ENCODE measurements at places on chromosomes 6 and 20.
A peak's percentile ranks its signal among the peaks of the same experiment; 100 is the strongest.

GRCh38 chr6:15555101-15556038 lies 107.5 kb downstream of the DTNBP1 start:
- DNase-seq = no peak

DNA sequence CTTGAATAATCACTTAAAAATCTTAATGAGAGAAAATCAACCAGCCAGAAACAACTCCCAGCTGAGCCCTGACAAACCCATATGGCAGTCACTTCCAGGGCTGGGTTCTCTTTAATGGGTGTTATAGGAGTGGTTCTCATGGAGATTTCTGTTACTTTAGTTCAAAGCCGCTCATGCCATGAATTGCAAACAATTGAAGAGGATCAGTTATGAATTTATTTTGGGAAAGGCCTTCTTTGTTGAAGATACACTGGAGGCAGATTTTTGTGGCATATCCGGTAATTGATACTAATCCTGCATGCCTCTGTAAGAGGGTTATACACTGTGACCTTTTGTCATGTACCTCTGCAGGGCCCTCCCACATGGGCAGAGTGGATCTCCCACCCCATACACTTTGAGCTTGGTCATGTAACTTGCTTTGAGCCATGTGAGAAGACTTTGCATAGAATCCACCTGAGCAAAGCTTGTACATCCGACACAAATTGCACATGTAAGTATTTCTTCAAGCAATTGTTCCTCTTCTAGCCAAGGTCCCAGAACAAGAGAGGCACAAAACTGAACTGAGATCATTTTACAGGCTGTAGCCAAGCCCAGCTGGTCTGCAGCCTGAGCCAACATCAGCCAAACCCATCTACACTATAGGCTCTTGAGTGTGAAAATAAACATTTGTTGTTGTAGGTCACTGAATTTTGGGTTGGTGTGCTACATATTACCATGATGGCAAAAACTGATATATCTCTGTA lies 492.3 kb downstream of the PREX1 start:
- peak; percentile 31 for DNase-seq

DNA sequence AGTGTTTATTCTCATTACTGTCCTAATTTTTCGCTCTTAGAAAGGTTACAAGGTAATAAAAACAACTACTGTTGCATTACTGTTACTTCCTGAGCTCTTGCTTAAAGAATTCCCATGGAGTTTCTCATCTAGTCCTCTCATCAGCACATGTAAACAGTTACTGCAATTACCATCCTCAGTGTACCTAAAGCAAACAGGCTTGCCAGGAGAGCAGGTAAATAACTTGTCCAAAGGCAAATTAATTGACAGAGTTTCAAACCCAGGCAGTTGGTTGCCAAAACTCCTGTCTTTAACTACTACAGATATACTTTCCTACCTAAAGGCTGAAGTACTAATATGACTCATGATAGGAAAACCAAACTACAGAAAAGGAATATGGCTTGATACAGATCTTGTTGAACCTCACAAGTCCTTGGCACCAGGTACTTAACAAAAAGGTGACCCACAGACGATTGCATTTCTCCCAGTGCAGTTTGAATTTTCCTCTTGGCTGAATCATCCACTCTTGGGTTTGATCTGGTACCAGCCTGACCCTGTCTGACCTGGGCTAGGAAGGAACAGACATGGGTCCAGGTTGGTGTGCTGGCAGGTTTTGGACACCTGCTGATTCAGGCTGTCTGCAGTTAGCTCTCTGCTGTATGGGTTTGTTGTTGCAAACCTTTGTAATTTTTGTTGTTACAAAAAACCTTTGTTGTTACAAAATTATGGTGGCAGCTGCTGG lies 153.0 kb downstream of the CFAP61 start:
- no peak for DNase-seq

- no peak for DNase-seq
Measured at GRCh38 chr6:169707772-169708171, 5.8 kb downstream of the C6orf120 start.

- no peak for DNase-seq
Measured at GRCh38 chr6:106256201-106256968, 69.2 kb downstream of the ATG5 start.

DNA sequence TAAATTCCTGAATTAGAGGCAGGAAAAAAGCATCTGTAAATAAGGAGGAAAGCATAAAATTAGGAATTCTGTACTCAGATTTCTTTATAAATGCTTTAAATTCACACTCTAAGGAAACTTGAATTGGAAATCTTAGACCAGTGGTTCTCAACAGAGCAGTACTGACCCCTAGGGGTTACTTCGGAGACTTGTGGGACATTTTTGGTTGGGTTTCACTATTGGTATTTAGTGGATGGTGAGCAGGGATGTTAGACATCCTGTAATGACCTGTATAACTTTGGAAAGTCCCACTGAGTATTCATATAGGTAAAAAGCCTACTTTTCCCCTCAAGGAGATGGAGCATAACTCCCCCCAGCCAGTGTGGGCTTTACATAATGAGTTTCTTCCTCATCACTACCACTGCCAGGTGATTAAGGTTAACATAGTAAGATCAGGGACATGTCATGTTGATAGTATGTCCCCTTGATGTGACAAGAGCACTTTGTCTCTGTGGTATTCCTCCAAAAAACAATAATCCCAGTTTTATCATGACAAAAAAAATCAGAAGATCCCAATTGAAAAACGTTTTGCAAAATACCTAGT lies 31.0 kb downstream of the GLO1 start:
- no peak for DNase-seq

- DNase-seq = no peak
Measured at GRCh38 chr6:130269969-130270635, 47.4 kb upstream of the SAMD3 start.

- no peak for DNase-seq
Measured at GRCh38 chr6:167735951-167736288, 90.8 kb upstream of the AFDN start.

GRCh38 chr6:41568585-41569384 lies 22.6 kb downstream of the FOXP4 start:
- DNase-seq = no peak

DNA sequence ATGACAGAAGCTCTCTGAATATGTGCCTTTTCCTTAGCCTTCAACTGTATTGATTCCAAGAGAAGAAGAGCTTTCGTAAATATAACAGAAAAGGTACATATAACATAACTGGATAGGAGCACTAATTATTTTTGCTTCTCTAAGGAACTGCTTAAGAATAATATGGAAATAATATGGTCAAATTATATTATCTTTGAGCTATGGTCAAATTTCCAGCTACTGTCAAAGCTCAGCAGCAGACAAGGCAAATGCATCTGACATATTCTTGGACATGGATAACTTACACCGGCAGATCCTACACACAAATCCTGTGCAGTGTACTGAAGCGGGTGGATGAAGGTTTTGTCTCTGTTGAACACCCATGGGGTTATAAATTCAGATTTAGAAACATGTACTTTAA lies 150.6 kb downstream of the HIVEP2 start:
- no peak for DNase-seq

GRCh38 chr20:47355489-47356219 lies 845 bp downstream of the ZMYND8 start:
- peak; percentile 39 for DNase-seq

DNA sequence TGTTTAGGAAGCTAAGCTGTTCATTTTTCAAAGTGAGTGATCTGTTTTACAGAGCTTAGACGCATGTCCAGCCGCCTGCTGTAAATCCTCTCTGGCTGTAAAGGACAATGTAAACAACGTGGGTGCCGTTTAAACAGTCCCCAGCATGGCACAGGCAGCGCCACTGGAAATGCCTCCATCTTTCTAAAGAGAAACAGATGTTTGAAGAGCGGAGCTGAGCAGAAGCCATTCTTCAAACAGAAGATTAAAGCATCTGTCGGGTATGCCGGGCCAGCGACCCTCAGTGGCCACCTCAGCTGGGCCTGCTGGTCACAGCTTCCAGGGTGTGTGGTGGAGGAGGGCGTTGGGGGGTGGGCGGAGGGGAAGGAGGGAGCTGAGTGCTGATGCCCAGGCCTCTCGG lies 138.6 kb downstream of the ERMARD start:
- no peak for DNase-seq

DNA sequence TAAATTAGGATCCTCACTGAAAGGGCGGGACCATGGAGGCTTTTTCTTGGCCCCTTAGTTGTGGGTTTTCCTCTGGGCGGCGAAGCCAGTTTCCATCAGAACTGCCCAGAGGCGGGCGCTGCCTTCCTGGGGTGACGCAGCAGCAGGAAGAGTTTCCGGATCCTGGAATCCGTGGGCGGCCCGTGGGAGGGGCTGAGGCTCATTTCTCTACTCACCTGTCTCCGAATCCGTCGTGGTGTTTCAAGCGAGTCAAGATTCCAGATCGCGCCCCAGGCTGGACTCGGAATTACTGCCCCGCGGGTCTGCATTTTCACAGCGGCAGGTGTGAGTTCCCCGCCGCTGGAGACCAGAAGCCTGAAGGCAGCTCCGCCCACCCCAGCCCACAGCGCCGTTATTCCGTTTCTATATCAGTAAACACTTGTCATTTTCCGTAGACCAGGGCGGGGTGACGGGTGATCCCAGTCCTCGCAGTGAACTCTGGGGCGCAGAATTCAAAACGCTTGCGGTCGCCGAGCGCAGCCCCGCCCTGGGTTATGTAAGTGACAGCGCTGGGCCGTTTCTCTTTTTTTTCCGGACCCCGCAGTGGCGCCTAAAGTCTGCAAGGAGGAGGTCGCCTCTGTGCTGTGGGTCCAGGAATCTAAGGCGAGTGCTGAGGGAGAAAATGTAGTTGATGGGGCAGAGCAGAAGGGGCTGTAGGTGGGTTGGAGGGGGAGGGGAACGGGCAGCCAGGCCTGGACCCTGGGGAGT lies 27.2 kb upstream of the POU5F1 start:
- DNase-seq = peak; percentile 46

- no peak for DNase-seq
Measured at GRCh38 chr20:32980990-32981389, 23.2 kb downstream of the SUN5 start.

- DNase-seq = no peak
Measured at GRCh38 chr20:59994697-59995122, 36.5 kb downstream of the CDH26 start.

GRCh38 chr6:41607736-41608135 lies 30.5 kb upstream of the MDFI start:
- no peak for DNase-seq

- no peak for DNase-seq
Measured at GRCh38 chr6:6331946-6332601, 11.6 kb upstream of the F13A1 start.

DNA sequence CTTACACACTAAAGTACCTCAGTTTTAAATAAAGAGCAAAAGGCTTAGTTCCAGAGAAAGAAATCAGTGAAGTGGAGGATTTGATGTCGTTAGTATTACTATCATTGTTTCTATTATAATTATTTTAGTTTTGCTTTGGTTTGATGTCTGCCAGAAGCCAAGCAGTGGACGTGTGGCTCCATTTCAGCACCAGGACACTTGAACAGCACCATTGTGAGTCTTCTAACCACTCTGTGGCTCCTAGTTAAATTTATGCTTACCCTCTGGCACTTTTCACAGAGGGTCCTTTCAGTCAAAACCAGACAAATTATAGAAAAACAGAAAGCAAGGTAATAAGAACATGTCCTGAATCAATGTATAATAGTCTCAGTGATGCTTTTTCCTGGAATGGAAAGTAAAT lies 3.4 kb downstream of the COL9A1 start:
- DNase-seq = no peak

DNA sequence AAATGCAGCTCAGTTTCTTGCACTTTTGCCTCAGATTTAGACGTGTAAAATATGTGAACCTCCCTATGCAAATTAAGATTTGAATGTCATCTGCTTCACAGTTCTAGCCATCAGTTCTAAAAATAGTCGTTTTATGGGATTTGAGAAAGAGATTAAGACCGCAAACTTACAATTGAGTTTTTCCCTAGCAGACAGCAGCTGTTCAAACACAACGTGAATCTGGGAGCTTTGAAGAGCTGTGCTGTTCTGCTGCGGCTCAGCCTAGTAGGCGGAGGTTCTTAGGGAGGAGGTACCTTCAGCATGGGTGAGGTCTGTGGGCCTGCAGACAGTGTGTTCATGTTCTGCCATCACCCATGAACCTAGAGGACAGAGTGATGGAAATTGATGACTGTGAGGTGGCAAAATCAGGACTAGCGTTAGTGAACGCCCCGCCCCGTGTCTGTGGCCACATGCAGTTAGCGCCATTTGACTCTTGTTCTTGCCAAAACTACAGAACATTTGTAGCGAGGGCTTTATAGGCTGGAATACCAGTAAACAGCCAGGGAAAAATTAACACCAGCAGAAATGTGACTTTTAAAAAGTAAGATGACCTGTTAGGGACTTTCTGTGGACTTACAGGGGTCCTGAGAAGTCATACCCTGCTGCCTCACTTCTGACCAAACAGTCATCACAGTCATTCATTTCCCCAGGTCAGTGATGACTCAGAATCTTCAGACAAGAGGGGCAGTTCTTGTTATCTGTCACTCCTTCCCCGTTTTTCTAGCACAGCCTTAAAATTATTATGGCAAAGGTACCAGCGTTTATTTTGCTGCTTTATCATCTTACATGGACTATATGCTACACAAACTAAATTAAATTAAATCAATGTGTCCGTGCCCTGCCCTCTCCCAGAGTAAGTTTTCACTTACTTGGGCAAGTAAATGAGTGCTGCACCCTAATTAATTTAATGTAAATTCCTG lies 84.3 kb upstream of the TMEM181 start:
- DNase-seq = no peak

DNA sequence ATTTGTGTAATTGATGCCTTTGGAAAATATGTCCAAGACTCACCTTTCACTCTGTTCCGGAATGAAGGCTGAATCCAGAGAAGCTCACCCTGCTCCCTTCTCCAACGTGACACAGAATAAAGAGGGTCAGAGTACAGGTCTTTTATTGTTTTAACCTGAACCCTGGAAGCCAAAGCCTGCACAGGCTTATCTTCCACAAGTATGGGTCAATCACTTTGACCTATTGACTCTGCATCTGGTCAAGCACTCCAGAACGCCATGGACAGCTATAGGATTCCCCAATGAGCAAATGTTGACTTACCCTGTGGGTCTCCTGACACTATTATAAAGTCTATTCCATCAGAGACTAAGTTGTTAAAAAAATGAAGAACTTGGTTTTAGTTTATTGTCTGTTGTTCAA lies 158.4 kb upstream of the MYLIP start:
- no peak for DNase-seq

DNA sequence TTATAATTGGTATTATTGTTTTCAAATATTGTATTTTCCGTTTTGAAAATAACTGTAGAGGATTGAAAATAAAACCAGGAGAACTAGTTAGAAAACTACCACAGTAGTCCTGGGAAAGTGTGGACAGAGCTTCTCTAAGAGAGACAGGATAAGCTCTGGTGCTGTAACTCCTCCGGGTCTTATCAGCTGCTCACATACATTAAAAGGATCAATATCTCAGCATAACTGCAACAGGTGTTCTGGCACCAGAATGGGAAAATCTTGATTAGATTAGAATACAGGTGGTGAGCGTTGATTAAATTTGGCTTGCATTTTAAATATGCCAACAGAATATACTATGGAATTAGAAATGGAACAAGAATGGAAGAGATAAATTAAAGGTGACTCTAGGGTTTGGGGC lies 1138.9 kb upstream of the ADGRB3 start:
- DNase-seq = no peak

DNA sequence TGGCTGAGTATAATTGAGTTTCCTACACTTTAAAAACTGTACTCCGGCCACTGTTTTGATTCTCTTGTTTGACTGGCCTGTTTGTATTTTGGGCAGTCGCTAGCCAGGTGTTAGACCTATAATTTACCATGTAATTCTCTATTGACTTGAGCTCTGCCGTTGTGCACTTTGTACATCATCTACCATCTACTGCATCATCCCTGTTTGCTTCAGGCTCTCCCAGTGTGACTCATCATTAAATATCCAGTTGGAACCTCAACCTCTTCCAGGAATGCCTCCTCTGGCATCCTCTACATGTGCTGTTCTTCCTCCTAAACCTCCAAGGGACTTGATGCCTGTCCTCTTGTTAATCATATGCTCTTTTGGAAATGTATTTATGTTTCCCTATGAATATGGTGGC lies 72.3 kb downstream of the FARS2 start:
- no peak for DNase-seq
